ENCODE measurements at places on chromosomes 4 and X.

- no peak for DNase-seq
These were observed 20.6 kb upstream of the TEX13A start for GRCh38 chrX:105241056-105241455.

DNA sequence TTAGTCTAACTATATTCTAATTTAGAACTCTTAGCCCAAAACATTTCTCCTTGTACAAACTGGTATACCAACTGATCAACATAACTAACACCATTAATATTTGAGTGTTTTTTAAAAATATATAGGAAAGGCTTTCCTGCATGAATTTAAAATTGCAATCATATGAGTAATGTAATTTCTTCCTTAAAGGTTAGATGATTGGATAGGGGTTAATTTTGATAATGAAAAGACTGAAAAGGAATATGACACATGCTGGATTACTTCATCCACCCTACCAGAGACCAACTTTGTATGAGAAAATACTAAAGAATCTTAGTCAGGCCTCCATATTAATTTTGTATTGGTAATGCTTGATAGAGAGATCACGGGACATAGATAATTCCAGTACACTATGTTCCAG, 25.1 kb upstream of the PLS3 start:
- DNase-seq: no peak

DNA sequence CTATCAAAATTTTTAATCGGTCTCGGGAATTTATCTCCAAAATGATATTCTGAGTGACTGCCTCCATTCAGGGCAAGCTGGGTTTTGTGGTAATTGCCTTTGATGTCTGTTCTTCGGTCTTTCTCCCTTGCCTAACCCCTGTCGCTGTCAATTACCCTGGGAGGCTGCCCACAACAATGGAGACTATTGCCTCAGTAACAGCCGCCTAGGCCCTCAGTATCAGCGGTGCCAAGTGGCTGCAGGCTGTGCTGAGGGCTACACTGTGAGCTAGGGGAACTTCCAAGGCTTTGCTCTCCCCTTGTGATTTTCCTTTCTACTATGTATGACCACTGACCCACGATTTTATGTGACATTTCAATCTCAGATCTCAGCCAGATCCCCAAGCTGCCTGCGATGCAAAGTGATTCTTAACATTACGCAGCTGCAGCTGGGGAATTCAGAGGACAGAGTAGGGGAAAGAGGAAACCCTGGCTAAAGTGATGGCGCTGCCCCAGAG, 36.3 kb upstream of the REST start:
- no peak for DNase-seq

- DNase-seq: no peak
These were observed 9.2 kb downstream of the GUCY1A1 start for GRCh38 chr4:155675709-155676429.

DNA sequence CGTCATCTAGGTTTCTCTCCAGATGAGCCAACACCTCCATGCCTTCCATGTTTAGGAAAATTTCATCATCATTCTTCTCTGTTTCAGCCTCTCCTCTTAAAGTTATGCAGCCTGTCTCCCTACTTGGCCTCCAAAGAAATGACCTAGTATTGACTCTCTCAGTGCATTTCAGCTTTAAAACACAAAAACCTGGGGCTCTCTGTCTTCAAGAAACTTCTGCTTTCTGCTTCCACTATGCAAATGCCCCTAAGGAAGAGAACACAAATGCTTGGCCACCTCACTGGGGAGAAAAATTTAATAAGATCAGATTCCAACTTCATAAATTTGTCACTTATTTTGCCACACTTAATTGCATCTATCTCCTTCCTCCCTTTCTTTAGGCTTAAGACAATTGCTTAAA, 93.3 kb downstream of the GPRIN3 start:
- DNase-seq: no peak

DNA sequence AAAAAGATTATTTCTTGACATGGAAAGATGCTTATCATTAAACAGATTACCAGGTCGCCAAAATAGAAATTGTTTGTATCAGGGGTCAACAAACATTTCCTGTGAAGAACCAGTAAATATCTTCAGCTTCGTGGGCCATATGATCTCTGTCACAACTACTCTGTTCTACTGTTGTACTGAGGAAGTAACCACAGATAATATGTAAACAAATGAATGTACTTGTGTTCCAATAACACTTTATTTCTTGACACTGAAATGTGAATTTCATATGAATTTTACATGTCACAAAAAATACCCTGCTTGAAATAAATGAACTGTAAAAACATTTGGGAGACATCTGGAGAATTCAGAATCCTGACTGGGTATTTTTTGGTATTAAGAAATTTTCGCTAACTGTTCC, 4.7 kb upstream of the FHL1 start:
- no peak for DNase-seq

DNA sequence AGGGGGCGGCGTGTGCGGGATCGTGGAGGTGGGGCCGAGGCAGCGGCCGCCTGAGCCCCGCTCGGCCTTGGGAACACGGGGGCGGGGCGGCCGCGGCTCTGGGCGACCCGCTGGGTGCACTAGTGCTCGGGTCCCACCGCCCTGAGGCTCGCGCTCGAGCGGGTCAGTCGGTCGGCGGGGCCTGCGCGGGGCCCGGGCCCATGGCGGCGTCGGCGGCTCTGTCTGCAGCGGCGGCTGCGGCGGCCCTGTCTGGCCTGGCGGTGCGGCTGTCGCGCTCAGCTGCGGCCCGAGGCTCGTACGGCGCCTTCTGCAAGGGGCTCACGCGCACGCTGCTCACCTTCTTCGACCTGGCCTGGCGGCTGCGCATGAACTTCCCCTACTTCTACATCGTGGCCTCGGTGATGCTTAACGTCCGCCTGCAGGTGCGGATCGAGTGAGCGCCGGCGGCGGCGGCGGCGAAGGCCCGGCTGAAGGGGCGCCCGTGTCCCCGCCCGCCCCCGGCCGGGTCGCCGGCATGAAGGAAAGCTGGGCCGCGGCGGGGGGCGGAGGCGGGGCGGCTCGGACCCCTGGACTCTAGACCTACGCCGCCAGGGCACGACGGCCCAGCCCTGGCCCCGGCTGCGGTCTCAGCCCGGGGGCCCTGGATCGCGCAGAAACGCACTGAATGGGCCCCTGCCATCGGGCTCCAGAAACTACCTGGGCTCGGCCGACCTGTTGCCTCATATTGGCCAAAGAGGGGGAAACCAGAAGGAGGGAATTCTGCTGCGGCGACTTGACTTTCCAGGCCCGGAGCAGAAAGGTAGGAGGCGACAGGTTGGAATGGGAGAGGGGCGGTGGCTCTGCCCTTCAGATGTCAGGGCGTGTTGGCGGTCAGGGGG, at the start of gene SMIM10L2A:
TSS of gene SMIM10L2A (plus strand) at position 13 of the 878 bp plus-strand sequence. CDS start at position 201, 188 bp downstream.
- DNase-seq: no peak

- DNase-seq: no peak
These were observed 16.5 kb upstream of the CYBB start for GRCh38 chrX:37763400-37763799.

GRCh38 chrX:119573840-119574393, 446 bp upstream of the UBE2A start:
- no peak for DNase-seq

DNA sequence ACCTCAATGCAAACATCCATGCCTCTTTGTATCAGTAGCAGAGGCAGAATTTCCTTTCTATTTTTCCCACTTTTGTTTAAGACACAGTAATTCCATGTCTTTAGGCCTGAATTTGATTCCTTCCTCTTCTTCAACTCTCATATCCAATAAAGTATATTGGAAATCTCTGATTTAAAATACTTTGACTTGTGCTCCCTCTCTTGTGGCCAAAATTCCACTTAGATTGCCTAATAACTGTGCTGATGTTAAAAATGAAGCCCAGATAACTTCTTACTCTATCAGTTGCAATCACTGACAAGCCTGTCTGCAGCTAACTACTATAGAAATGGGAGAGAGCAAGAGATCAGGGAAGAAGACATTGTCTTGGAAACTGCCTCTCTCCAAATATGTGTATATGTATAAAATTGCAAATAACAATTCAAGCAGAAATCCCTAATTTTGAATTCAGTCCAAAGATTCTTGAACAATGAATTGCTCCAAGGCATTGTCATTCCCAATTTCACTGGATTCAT, 163.5 kb upstream of the SPIN4 start:
- DNase-seq: no peak

DNA sequence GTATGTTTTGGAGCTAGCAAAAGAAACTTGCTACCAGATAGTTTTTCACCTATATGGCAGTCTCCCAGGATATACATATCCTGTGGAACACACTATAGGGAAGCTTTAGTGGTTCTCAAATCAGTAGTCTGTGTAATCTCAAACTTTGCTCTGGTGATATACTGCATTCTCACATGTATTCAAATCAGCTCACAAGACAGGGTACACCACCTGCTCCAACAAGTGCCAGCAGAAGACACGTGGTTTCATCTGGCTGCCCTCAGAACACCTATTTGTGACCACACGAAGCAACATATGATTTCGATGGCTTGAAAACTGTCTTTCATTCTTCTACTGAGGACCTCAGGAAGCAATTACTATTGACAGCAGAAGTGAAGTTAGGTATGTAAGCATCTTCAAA, 37.7 kb downstream of the BCLAF3 start:
- DNase-seq: no peak

GRCh38 chr4:139085141-139085540, 69.6 kb downstream of the NOCT start:
- no peak for DNase-seq

DNA sequence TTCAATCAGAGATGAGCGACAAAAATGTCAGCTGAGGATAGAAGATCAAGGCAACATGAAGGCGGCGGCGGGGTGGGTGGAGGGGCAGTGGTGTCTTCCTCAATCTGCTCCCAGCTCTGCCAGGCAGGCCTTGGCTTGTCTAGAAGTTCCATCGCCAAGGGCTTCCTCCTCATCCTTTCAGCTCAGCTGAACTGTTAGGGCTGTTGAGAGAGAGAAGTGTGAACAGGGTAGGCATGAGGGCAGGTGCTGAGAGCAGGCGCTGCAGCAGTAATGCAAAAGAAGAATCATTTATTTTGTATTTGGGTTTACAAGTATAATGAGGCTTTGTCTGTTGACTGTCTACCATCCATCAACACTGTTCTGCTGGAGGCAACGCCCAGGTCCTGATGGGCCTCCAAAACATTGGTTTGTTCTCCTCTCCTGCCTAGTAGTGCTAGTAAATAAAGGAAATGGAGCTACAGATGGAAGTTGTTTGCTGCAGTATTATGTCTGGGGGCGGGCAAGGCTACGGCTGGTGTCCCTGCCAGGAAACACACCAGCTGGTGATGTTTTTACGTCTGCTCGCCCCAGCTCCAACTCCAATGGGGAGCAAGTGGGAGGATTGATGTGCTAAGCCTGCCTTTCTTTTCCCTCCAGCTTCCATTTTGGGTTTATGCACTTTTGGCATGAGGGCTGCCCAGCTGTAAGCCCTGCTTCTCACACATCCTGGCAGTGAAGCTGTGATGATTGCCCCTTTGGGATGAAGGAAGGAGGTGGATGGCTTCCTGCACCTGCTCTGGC, 139.4 kb upstream of the BOD1L1 start:
- DNase-seq: no peak

DNA sequence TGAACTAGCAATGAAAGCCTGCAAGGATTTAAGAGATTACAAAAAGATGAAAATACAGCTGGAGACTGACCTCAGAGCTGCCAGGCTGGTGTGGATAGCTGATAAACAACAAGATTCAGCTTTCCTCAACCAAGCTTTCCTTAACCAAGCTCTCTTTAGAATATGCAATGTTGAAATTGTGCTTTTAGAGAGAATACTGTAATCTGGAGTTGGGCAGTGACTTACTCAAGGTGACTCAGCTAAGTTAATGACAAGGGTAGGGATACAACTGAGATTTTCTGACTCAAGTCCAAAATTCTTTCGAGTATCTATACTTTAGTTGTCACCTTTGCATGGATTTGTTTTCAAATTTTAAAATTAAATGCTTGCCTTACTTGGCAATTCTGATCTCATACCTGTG, 98.0 kb downstream of the AMMECR1 start:
- no peak for DNase-seq

- DNase-seq: no peak
These were observed 531.4 kb upstream of the TECRL start for GRCh38 chr4:64940698-64941097.

DNA sequence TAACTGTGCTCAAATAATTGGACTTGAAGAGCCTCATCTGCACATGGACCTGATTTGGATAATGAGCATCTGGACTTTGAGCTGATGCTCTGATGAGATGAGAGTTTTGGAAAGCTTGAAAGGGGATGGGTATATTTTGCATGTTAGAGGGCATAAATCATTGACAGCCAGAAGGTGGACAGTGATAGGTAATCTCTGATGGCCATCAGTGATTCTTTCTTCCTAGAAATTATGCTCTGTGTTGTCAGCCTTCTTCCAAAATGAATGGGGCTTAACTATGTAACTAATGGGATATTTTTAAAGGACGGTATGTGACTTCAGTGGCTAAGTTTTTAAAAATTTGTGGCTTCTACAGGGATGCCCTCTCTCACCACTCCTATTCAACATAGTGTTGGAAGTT, 334.0 kb downstream of the PTTG2 start:
- no peak for DNase-seq

GRCh38 chr4:673349-674091, 556 bp downstream of the ATP5ME start:
- DNase-seq: no peak

Measured in GM06990 (cell line).